NCI-H446 (cell line): ENCODE measurements at places on chromosomes 7 and 10.

DNA sequence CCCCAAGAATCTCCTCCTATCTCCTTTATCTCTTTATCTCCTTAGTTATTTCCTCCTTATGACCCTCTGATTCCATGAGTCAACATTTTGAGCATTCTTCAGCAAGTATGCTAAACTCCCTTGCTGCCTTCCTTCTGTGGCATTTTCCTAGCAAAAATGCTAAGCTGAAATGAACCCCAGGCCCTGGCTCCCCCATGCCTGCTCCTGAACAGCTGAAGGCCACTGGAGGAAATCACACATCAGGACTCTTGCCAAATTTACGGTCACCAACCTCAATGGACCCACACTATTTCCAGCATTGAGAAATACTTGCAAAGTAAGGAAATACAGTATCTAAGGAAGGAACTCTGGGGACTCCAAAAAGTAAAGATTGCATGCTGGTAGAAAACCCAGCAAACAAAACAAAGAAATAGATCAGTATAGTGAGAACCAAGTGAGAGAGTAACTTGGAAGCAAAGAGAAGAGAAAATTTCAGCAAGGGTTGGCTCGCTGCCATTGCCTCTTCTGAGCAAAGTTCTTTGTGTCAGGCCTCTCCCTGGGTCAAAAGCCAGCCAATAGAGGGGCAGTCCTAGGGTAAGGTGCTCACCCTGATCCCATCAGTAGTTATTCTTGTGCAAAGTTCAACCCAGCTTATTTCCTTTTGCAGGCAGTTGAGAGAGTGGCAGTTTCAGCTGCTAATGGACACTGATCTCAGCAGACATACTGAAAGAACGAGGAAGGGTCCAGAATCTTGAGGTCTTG, 5.1 kb upstream of the PLEKHS1 start:
- DNase-seq: no peak

- DNase-seq: no peak
These were observed 3.2 kb upstream of the ATOH7 start for GRCh38 chr10:68235111-68235510.

DNA sequence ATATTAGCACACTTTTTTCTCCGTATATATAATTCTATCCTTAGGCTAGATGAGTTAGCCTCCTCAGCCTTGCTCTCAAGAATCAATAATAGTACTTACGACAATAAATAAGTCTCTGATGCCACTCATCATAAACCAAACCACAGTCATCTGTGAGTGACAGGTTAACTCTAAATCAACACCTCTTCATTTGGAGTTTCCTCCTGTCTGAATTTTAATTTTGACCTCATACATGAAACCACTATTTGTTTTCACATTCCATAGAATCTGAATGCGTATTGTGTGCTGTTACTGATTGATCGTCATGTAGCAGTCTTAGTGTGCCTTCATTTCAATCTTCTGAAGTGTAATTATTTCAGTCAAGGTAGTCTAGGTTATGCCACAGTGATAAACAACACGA, 85.8 kb downstream of the HGF start:
- no peak for DNase-seq

DNA sequence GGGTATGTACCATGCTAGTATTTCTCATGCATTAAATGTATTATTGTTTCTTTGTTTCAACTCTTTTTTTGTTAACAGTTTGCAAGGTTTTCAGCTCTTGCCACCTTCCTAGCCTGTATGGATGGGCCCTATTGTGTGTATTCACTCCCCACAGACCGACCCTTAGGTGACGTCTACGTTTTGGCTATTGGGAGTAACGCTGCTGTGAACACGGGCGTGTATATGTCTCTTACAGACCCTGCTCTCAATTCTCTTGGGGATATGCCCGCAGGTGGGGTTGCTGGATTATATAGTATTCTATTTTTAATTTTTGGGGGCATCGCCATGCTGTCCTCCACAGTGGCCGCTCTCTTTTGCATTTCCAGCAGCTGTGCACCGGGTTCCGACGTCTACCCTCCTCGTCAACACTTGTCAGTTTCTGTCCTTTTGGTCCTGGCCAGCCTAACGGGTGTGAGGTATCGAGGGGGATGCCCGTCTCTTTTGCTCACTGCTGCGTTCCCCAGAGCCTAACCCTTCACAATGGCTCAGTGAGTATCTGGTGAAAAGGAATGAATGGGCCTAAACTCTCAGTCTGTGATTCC, 64.1 kb upstream of the GNA12 start:
- no peak for DNase-seq

- no peak for DNase-seq
These were observed 46.9 kb downstream of the STEAP1B start for GRCh38 chr7:22452960-22453558.

DNA sequence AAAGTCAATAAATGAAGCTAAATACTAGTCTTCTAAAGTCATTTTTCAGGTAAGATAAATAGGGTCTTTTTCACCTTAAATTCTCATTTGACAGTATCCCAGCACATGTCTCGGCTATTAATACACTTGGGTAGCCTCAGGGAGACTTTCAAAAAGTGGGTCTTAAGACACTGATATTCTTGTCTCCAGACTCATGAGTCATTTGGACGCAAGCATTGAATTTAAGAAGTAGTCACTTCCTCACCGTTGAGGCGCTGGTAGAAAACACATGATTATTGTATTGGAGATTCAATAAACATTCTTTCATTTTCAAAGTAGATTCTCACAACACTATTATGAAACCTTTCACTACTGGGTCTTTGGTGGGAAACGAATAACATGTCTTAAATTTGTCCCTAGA, 108.9 kb upstream of the SP8 start:
- no peak for DNase-seq

DNA sequence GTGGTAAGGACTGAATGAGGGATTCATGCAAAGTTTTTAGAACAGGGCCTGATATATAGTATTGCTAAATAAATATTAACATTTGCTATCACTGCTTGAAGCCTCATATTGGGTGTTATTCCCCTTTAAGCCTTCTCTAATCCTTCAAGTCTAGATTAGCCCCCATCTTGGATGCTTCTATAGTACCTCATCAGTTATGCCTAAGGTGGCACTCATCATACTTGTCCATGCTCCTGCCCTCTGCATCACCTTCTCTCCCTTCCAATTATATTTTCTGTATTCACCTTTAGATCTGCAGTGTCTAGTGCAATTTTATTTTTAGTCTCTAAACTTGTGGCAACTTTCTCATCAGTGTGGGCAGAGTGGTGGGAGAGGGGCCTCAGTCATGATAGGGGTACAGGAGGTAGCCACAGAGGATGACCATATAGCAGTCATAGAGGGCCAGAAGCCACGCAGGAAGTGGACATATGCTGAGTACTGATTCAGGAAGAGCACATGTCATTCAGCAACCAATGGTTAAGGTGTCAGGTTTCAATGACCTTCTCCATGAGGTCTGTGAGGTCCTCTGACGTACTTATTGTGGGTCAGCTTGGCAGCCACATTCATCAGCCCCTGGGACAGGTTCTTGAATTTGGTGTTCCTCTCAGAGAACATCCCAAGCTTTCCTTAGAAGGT, 2.5 kb downstream of the ENTPD1 start:
- no peak for DNase-seq

DNA sequence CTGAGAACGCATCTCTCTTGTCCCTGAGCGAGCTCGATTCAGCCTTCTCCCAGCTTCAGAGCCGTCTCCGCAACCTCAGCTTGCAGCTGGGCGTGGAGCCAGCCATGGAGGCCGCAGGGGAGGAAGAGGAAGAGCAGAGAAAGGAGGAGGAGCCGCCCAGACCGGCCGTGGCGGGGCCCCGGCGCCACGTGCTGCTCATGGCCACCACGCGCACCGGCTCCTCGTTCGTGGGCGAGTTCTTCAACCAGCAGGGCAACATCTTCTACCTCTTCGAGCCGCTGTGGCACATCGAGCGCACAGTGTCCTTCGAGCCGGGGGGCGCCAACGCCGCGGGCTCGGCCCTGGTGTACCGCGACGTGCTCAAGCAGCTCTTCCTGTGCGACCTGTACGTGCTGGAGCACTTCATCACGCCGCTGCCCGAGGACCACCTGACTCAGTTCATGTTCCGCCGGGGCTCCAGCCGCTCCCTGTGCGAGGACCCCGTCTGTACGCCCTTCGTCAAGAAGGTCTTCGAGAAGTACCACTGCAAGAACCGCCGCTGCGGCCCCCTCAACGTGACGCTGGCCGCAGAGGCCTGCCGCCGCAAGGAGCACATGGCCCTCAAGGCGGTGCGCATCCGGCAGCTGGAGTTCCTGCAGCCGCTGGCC, 43.2 kb downstream of the CHST3 start:
- no peak for DNase-seq

GRCh38 chr10:11782793-11783557, 40.2 kb upstream of the PROSER2 start:
- DNase-seq: peak; percentile 37

GRCh38 chr7:3112479-3113134, 68.9 kb upstream of the CARD11 start:
- DNase-seq: no peak

DNA sequence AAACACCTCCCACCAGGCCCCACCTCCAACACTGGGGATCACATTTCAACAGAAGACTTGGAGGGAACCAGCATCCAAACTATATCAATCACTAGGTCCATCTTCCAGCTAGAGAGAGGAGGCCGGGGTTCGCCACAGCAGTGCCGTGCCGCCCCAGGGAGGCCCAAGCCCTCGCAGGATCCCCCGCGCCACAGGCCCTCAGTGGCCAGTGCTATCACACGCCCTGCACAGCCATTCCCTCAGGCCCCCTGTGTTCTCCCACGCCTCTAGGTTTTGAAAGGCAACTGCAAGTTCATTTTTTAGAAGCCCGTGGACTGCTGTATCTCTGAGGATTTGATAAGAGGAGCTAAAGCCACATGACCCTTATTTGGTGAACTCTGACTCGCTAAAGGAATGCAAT, 136.4 kb downstream of the OAT start:
- DNase-seq: no peak

- DNase-seq: no peak
These were observed at the start of gene PPP1R9A for GRCh38 chr7:94907026-94907810. Gene PPP1R9A (plus strand): TSS chr7:94907594. CDS start chr7:94910114, 2,520 bp downstream.

DNA sequence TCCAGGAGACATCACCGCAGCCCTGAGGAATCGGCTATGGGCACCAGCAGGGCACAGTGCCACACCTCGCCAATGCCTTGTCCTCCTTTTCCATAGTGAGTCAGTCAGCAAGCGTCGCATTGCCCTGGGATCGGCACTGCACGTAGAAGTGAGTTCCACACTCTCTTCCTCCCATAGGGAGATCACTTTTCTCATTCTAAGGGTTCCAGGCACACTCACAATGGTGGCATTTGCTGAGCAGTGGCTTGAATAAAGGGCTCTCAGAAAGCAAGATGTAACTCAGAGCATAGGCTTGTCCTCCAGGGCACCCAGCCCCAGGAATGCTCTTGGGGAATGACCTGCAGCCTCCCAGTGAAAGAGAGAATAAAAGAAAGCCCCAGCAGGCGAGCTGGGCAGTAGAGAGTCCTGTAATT, 1.1 kb upstream of the VIM start:
- DNase-seq: no peak

- no peak for DNase-seq
These were observed 86.0 kb downstream of the FANK1 start for GRCh38 chr10:125982260-125982948.

DNA sequence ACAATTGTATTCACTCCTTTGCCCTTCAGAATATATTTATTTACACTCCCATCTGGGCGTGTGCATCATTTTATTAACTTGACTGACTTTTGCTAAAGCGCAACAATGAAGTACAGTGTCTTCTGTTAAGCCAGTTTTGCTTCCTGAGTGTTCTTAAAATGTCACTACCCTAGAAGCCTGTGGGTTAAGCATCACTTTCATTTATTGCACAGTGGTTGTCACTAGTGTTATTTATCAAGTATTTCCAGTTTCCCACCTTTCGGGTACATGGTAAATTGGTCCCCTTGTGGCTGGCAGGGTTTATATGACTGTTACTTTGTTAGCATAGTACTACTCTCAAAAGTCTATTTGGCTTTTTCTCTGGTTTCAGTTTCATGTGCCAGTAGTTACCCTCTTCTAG, 3.3 kb downstream of the HILPDA start:
- DNase-seq: no peak

DNA sequence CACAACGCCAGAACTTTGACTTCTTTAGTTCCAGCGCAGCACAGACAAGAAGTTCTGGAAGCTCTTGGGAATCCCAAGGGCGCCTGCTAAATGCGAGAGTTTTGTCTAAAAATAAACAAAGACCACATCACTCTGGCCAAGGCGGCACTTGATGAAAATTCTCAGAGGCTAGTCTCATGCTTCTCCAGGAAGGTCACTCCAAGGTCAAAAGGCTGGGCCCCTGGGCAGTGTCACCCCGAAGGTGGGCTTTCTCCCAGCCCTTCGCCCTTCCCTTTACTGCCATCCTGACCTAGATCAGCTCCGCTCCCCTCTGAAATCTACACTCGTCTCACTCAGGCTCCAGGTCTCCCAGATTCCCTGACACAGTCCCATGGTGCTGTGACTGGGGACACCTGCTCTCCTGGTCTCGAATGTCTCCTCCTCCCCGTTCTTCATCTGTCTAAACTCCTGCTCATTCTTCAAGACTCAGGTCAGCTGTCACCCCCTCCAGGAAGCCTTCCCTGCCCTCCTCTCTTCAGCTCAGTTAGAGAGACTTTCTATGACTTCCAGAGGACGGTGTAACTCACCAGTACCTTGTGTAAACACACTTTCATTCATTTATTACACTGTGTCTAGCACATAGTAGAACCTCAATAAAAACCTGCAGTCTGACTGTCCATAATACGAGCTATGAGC, 10.5 kb downstream of the FAM53B start:
- DNase-seq: no peak

DNA sequence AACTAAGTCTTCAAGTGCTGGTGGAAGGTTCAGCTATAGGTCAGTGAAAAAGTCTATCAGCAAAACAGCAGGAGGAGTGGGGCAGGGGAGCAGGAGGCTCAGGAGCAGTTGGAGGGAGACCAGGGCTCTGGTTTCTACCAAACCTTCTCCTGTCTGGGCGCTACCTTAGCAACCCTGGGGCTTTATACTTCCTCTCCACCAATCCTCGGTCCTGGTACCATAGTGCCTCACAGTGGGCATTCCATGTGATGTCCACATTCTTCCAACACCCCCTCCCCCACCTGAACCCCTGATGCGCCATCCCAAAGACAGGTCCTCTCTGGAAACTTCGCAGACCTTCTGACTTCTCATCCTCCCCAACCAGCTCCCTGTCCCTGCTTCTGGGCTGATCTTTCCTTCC, 25.3 kb upstream of the ACSM6 start:
- no peak for DNase-seq

- DNase-seq: peak; percentile 63
These were observed at the start of gene PARD3 for GRCh38 chr10:34815185-34816084. Gene PARD3 (minus strand): TSS chr10:34815296. CDS start chr10:34814995, 301 bp downstream.

- no peak for DNase-seq
These were observed 7.1 kb downstream of the SHH start for GRCh38 chr7:155804897-155805825.

GRCh38 chr10:75294518-75294865, 58.7 kb upstream of the COMTD1 start:
- DNase-seq: no peak

- no peak for DNase-seq
These were observed 6.6 kb downstream of the ADRA2A start for GRCh38 chr10:111083222-111084095.
